ENCODE measurements at places on chromosomes 11 and 22.

GRCh38 chr22:40314041-40314440, 32.3 kb upstream of the ADSL start:
- DNase-seq: no peak

DNA sequence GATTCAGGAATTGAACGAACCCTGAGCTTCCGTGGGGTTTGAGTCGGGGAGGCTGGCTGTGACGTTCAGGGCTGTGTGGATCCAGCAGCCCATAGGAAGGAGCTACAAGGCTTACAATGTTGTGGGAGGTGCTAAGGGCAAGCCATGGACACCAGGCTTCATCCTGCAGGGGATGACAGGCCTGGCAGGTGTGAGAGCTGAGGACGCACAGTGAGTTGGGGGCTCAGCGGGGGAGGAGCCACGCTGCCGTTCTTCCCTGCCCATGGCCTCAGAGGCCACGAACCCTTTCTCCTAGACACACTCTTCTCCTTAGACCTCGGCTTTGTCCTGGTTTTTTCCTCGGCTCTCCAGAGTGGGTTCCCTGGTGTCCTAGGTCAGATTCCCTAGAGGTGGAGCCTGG, 113.3 kb upstream of the SLC22A12 start:
- DNase-seq: no peak

GRCh38 chr22:34902335-34902734, 163.6 kb upstream of the ISX start:
- DNase-seq: no peak

- DNase-seq: no peak
These were observed 158.5 kb upstream of the GRK3 start for GRCh38 chr22:25405841-25406509.

DNA sequence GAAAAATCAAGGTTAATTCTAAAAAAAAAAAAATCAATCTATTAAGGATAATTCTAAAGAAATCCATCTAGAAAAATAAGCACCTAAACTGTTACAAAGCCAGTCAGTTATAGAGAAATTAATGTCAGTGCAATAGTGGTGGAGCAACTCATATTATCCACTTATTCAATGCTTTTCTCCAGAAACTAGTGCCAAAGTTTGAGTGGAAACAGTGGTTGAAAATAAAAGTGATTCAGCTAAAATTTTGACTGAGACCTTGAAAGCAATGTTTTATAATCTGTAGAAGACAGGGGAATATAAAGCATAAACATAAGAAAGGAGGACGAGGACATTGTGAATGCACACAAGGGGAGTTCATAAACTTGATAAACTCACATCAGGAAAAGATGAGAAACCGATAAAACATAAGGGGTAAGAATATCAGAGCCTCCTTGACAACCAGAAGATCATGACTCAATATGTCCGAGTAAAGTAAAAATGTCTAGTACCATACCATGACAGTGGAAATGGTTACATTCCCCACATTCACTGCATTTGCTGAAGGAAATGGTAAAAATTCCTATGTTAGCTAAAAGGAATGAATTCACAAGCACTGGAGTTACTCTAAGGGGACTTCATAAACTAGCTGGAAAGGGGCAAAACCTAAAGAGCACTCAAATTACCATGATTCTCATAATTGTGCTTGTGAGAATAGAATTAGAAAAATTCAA, 58.7 kb upstream of the SLC5A12 start:
- no peak for DNase-seq

GRCh38 chr11:4839851-4840549, 9.0 kb downstream of the OR51S1 start:
- no peak for DNase-seq

- DNase-seq: no peak
These were observed 92.8 kb upstream of the OR9G4 start for GRCh38 chr11:56841210-56841810.

DNA sequence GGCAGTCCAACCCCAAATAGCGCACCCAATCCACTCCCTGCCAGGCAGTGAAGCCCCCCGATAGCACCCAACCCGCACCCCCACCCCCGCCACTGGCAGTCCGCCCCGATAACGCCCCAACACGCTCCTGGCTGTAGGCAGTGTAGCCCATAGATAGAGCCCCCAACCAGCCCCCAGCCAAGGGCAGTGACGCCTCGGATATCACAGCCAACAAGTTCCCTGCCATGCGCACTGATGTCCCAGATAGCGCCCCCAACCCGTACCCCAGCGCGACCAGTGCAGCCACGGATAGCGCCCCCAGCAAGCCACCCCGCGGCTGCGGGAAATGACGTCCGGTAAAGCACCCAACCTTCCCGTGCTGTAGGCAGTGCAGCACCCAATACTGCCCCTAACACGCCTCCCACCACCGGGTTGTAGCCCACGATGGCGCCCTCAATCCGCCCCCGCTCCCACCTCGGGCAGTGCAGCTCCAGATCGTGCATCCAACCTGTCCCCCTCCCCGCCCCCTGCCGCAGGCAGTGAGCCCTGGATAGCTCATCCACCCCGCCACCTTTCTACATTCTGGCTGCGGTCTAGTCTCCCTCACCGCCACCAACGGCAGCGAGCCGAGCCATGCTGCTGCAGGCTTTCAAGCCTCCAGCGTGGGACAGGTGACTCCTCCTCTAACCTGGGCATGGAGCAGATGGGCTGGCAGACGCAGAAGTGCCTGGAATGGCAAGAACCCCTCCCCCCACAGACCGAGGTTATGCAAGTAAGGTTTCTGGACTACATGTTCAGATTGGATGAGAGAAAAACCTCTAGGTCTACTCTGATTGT, 625 bp downstream of the RFPL2 start:
- no peak for DNase-seq

- no peak for DNase-seq
These were observed 151.8 kb downstream of the MPPED1 start for GRCh38 chr22:43563571-43563970.

- DNase-seq: no peak
These were observed 111.5 kb upstream of the CSNK2A3 start for GRCh38 chr11:11464555-11464954.

GRCh38 chr11:11169715-11170351, 183.2 kb downstream of the CSNK2A3 start:
- DNase-seq: no peak

DNA sequence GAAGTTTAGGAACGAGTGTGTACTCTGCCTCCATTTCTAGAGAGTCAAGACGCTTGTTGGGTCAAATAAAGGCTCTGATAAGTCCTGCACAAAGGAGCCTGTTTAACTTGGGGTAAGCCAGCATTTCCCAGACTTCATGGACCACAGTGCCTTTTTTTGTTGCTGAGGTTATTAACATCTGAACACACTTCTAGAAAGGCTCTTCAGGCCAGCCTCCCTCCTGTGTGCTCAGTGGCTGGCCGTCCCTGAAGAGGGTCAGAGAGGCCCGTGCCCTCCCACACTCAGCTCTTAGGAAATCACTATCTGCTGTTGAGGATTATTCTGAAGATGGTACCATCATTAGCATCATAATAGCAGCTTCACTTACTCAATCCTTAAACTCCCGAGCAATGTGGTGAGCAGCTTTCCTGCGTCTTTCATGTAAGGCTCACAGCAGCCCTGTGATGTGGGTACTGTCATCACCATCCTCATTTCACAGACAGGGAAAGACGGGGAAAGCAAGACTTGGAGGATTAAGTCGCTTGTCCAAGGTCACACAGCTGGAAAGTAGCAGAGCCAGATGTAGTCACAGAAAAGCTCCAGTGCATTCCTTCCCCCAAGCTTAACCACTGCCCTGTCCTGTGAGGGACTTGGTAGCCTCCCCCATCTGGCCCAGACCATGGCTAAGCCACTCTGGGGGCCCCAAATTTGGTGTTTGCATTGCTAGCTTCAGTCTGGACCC, 71.3 kb downstream of the TSPAN18 start:
- DNase-seq: no peak

DNA sequence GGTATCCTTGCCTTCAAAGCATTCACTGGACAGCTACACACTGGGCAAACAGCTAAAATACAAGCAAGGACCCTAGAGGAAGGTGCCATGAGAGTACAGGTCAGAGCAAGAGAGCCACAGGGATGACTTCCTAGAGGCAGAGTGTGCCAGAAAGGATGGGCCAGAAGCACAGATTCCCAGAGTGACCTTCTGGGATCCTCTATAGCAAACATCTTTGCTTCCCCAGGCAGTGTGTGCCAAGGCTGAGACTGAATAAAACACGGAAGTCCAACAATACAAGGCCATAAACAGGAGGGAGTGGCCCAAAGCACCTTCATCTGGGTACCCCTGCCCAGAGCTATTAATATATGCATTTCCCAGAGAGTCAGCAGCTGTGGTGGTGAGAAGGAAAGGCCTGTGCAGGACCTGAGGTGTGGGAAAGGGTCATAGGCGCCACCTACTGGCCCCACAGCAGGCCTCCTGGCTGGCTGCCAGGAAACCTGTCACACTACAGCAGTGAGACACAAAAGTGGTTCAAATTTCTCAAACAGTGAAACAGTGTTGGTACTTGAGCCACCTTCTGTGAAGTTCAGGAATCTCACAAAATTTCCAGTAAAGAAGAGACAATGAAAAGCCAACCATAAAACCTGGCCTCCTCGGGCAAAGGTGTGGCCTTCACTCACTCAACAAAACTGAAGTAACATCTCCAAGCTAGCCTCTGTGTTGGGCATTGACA, 20.3 kb downstream of the CLPB start:
- DNase-seq: no peak

GRCh38 chr22:35312198-35313059, 12.7 kb downstream of the TOM1 start:
- DNase-seq: no peak

- DNase-seq: peak; percentile 96
These were observed 48.8 kb downstream of the ARHGAP32 start for GRCh38 chr11:129143335-129143734.
